ENCODE measurements at places on chromosomes 12 and 14. TPM values are rescaled to one million over a fixed set of nuclear protein-coding genes. Genes with fewer than 3 reads are reported as not detected.
A peak's percentile ranks its signal among the peaks of the same experiment; 100 is the strongest.

DNA sequence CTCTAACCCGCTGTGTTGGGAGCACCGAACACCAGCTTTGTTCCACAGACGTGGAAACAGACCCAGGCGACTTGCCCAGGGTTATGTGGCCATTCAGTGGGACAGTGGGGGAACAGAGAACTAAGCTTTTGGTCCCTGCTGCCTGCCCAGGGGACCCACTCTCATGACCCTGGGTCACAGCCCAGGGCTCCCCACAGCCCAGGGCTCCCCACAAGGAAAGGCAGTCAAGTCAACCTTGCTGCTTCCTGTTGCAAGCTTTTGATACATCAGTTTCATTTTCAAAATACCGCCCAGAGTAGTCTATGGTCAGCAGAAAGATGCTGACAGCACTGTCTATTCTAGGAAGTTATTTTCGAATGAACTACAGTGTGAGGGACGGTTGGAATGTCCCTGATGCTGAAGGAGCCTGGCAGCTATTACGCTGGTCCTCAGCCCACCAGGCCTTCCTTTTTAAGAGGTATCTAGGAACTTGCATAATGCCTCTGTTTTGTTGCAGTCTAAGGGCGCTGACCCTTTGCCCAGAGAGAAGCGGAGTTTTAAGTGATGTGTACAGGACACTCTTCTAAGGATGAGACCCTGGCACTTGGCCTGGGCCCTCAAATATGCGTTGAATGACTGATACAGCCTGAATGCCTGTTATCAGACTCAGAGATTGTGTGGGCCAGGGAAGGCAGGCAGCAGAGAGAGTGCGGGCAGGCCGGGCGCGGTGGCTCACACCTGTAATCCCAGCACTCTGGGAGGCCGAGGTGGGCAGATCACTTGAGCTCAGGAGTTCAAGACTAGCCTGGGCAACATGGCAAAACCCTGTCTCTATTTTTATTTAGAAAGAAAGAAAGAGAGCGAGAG, 12.6 kb upstream of the TTC7B start:
- peak overlapping the region; percentile 89 for H3K27ac ChIP-seq
- no peaks in the 10 kb centered on the region for H3K36me3 ChIP-seq
- H3K27me3 ChIP-seq, result no peaks in the 10 kb centered on the region
- DNase-seq, result peak; percentile 64
- H3K4me1 ChIP-seq, result no peaks in the 10 kb centered on the region

DNA sequence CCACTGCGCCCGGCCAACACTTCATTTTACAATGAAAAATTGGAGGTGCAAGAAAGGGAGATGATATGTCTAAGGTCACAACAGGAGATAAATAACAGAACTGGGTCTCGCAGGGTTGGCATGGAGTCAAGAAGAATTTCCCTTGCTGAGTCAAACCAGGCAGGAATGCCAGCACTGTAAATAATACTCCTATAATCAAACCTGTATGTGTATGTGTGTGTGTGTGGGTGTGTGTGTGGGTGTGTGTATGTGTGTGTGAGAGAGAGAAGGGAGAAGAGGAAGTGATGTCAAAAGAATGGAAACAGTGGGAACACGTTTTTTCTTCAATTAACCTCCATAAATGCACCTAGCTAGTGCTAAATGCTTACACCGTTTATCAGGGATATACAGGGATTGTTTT, 70.4 kb downstream of the TMEM116 start:
- no peaks in the 10 kb centered on the region for H3K27me3 ChIP-seq
- DNase-seq, result no peak
- H3K27ac ChIP-seq, result no peak overlapping the region
- H3K4me3 ChIP-seq, result no peak overlapping the region
- H3K4me1 ChIP-seq, result no peaks in the 10 kb centered on the region
- no peaks in the 10 kb centered on the region for H3K36me3 ChIP-seq

The TMTC1 gene
- 60.1 TPM for total RNA-seq

- DNase-seq, result peak; percentile 85
- no peaks in the 10 kb centered on the region for H3K36me3 ChIP-seq
- peaks cover 44% of the 10 kb centered on the region for H3K4me1 ChIP-seq
- no peaks in the 10 kb centered on the region for H3K27me3 ChIP-seq
- peak overlapping the region; percentile 96 for H3K4me3 ChIP-seq
- H3K27ac ChIP-seq, result peak overlapping the region; percentile 100
Observed at GRCh38 chr12:57845478-57846284, 848 bp downstream of the CTDSP2 start.

The MIP gene
- not detected for total RNA-seq

Measured in right atrium auricular region (tissue), 2 donors.